ENCODE measurements at places on chromosomes 6 and 20. TPM values are rescaled to one million over a fixed set of nuclear protein-coding genes. Genes with fewer than 3 reads are reported as not detected.
A peak's percentile ranks its signal among the peaks of the same experiment; 100 is the strongest.

DNA sequence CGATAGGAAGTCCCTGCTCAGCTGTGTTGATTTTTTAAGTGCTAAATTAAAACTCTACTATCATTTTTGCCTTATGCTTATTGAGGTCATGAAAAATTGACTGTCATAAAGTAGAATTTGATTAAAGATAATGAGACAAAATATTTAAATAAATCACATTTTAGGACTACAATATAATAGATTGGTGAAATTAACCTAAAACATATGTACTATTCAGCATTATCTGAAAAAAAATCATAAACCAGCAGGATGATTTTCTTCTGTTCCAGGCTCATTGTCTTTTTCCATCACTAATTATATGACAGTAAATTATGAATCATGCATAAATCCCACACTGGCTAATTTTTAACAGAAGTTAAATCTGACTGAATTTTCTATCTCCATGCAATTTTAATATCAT lies 373.6 kb upstream of the NRSN1 start:
- DNase-seq, result no peak

DNA sequence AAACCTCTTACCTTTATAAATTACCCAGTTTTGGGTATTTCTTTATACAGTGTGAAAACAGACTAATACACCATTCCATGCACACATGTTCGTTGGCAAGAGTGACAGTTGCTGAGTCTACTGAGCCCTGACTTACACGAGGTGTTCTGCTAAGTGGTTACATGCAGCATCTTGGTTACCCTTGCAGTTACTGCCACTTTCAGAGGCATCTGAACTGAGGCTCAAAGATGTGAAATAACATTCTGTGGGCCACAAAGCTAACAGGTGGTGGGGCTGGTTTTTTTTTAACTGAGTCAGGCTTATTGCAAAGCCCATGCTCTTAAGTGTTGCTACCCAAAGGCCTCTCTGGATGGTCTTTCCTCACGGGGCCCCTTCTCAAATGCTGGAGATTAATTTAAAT lies 54.4 kb upstream of the GTSF1L start:
- no peak for DNase-seq

DNA sequence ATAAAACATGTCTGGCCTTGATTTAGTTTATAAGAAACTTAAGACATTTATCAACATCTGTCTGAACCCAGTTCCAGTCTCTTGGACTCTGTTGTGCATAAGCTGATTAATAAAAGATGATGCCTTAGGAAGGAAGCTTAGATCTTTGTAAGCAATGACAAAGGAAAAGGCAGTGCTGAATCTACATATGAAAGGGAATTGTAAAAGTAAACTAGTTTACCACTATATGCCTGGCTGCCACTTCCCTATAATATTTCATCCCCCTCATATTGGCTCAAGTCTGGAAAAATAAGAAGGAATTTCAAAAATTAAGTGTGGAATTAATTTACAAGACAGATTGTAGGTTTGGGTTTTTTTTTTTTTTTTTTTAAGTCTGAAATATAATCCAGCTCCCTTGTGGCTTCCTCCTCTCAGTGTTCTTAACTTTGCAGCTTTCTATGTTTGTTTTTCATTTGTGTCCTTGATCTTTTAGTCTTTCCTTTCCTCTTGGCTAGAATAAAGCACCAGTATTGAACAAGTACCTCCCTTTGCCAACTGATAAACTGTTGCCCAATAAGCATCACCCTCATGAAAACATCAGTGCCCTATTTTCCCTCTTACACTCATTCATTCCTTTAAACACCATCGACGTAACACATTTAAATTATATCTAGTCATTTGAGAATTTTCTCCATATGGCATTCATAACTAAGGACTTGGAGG lies 146.7 kb upstream of the TBX18 start:
- no peak for DNase-seq

The EMILIN3 gene
- total RNA-seq, result 7.5 TPM

DNA sequence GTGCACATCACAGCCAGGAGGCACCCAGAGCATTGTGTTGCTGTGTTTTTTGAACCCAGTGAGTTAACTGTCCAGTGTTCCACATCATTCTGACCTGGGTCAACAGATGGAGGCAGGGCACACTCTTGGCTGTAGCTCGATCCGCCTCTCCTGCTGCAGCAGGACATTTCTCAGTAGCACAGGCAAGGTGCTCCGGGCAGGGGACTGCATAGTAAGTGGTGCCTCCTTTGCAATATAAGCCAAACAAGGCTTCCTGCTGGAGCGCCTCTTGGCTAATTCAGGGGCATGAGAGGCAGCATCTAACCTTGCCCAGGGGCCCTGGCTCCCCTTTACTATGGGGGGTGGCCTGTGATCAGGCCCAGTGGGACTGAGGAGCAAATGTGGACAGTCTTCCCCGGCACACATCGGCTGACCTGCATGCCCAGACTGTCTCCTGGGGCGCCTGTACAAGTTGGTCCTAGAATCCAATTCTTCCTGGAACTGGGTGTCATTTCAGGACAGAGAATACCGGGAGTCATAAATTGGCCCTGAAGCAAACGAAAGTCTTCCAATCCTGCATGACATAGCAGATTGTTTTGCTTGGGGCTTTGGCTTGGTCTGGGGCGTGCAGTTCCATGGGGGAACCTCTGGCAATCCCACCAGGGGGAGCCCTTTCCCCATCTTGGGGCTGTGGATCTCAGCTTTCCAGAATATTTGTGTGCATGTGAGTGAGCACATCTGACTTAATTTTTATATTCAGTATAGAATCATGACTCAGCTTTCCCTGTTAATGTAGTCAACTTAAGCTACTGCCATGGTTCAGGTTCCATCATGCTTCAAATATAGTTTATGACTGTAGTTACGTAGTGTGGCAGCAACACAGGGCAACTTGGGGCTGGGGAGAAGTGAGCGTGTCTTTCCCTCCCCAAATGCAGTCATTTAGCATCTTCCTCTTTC lies 56.0 kb upstream of the DDR1 start:
- peak; percentile 95 for DNase-seq

DNA sequence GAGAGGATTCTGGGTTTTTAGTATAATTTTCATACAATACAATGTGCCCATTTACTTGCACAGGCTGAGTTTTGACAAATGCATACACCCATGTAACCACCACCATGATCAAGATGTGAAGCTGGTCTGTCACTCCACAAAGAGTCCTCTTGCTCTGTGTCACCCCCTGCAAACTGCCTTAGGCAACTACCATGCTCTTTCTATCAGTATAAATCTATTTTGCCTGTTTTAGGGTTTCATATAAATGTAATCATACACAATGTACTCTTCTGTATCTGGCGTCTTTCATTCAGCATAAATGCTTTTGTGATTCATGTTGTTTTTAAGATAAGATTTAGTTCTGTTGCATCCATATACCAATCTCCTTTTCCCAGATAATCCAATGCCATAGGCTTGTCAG lies 181.9 kb upstream of the KCNG1 start:
- DNase-seq, result no peak

DNA sequence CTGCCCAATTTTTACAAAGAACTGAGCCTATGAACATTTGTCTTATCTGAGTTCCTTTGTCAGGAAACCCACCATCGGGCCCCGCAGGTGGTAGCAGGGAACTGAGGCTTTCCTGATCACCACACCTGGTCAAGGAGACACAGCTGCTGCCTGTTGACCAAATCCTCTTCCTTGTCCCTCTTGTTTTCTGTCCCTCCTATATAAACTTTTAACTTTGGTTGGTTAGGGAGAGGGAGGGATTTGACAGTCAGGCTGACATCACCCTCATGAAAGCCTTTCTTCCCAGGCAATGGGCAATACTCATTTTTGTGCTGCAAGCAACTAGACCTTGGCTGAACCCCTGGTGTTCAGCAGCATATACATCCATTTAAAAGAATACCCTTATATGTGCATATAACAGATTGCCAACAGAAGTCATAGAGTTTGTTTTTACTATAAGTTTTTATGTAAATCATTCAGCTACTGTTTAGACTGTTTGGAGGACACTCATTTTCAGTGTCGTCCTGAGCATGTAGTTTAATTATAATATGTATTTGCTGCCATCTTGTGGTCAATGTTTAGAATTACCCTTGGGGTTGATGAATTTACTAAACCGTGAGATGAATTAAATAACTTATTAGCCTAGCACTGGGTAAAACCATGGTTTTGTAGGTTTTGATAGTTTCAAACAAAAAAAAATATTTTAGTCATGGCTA lies 17.0 kb downstream of the CRISP1 start:
- no peak for DNase-seq

GRCh38 chr20:722822-723644 lies 45.3 kb downstream of the SLC52A3 start:
- no peak for DNase-seq

DNA sequence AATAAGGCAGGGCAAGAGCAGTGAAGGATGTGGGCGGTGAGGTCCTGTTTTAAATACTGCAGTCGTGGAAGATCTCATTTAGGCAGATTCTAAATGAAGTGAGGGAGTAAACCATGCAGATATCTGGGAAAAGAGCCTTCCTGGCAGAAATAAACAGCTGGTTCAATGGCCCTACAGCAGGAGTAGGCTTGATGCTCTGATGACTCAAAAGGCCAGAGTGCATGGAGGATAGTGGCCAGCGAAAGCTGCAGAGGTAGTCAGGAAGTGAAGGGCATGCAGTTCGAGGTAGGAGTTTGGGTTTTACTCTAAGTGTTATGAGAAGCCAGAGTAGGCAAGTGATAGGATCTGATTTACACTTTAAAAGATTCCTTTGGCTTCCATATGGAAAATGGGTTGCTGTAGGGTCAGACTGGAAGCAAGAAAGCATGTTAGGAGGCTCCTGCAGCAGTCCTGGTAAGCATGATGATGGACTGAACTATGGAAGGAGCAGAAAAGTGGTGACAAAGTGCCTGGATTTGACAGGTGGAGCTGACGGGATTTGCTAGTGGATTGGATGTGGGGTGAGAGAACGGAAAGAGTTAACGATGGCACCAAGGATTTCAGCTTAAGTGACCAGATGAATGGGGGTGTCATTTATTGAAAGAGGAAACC lies 150.0 kb downstream of the GJA10 start:
- DNase-seq, result no peak

GRCh38 chr20:4699216-4699615 lies 22.5 kb upstream of the PRND start:
- no peak for DNase-seq

GRCh38 chr6:14020551-14020950 lies 95.8 kb downstream of the RNF182 start:
- no peak for DNase-seq

DNA sequence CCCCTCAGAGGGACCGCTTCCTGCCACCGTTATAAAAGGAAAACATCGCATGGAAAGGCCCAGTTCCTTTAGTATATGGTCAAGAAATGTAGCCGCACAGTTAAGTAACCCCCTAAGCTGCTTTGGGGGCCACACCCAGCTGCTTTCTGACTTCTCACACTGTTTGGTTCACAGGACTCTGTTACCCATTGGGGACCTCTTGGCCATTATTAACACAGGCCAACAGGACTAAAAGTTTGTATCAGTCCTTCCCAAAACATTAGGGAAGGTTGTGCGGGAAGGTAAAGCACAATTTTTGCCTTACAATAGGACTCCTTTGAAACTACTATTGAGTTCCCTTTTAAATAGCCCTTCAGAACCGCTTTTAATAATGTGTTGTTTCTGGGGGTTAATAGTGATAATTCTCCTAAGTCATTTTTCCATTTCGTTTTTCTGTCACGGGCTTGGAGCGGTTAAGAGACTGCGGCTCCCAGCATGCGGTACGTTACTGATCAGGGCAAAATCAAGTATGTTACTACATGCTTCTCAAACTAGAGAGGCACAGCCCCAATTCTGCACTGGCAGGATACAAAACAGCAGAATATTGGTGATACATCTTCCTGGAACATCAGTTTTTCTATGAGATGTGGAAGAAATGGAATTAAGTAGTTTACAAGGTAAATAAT lies 668 bp upstream of the RPP40 start:
- DNase-seq, result no peak

GRCh38 chr6:136548582-136549299 lies 1.5 kb downstream of the MAP7 start:
- DNase-seq, result no peak

DNA sequence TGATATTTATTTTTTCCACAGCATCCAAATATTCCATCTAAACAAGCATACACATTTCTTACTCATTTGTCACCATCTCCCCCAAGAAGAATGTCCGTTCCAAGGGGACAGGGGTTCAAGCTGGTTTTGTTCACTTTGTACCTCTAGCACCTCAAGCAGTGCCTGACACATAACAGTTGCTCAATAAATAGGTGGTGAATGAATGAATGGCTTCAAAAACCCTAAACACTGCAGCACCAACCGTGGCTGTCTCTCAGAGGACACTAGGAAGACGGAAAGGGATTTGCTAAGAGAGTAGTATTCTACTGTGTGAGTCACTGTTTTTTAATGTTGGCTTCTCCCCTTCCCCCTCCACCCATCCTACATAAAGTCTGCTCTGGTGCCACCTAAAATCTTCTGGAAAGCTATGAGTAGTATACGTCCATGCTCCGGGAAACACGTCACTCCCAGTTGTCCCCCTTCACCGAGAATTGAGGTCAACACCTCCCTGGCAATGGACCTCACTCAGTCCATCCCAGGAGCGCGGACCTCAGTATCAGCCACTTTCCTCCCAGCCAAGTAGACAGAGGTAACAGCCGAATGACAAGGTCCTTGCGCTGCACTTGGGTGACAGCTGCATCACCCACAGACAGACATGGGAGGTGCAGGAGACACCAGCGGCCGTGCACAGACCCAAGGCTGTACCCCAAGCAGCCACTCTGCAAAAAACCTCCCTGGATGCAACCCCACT lies 107.4 kb downstream of the PREX1 start:
- no peak for DNase-seq

The WFDC10B gene
- not detected for total RNA-seq

DNA sequence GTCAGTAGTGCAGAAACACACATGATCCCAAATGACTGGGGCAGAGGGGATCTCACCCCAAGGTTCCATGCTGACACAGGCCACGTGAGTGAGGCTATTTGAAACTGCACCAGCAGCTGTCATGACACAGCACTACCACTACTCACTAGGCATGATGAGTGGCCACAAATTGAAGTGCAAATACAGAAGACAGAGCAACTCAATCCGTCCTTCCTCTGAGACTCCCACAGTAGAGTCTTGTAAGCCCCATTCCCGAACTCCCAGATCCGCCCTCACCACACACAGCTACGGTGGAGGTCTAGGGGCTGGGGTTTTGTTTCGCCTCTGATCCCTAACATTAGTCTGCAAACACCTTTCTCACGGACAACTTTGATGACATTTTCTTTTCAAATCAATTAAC lies 113.3 kb upstream of the NUP153 start:
- no peak for DNase-seq

GRCh38 chr20:36773107-36773596 lies 411 bp downstream of the DSN1 start:
- no peak for DNase-seq

DNA sequence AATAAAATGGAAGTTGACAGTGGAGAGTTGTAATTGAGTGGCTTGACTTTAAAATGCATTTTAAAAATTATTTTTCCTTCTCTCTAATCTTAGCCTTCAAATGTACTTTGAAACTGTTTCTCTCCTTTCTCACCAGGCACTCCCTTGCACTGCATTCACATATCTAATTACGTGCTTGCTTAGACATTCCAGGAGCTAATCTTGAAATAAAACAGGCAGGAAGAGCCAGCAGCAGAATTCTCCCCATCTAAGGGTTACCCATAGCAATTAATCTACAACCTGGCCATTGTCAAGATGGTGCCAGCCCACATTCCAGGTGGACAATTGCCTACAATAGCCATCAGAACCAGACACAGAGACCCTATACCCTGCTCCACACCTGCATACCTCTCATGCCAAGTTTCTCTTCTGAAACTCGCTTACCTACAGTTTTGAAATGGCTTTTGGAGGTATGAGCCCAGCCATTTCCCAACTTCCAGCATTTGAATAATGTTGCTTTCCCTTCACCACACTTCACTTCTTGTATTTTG lies 167.6 kb upstream of the GJE1 start:
- no peak for DNase-seq
